ENCODE measurements at places on chromosomes 6 and 20.

GRCh38 chr6:14337152-14337551 lies 219.6 kb downstream of the CD83 start:
- DNase-seq, result no peak

DNA sequence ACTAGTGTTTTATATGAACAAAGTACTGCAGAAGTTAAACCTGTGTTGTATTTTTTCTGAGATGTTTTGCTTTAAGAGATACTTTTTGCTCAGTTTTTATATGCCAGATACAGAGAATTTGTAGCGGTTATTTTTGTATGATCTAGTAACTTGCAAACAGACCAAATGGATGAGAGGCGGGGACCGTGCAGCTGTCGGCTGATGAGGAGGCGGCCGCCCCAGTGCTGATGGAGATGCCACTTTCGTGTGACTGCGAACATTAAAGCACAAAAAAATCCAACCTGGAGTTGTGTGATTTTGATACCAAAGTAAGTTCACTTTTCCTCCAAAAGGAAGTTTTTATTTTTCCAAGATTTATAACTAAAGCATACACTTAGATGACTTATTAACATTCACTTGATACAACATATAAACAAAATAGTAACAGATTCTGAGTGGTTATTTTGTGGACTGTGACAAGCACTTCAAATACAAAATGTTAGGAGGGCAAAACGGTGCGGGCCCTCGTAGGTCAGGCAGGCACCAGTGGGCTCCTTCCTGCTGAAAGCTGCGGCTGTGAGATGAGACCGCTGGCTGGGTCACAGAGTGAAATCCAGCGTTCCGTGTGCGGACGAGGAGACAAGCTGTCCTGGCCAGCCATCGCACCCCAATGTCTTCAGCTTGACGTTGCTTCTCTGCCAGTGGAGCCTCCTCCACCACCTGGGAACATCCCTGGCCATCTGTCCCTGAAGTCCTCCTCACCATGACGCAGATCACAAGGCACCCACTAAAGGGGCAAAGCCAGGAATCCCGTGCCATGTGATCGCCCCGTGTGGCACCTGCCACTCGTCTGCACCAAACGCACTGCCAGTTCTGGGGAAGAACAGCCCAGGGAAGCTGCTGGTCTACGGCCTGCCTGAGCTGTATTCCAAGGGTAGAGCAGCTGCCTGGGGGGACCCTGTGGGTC lies 4.0 kb upstream of the OGFR start:
- no peak for DNase-seq

- no peak for DNase-seq
Observed at GRCh38 chr20:35968930-35969329, 540 bp downstream of the CNBD2 start.

DNA sequence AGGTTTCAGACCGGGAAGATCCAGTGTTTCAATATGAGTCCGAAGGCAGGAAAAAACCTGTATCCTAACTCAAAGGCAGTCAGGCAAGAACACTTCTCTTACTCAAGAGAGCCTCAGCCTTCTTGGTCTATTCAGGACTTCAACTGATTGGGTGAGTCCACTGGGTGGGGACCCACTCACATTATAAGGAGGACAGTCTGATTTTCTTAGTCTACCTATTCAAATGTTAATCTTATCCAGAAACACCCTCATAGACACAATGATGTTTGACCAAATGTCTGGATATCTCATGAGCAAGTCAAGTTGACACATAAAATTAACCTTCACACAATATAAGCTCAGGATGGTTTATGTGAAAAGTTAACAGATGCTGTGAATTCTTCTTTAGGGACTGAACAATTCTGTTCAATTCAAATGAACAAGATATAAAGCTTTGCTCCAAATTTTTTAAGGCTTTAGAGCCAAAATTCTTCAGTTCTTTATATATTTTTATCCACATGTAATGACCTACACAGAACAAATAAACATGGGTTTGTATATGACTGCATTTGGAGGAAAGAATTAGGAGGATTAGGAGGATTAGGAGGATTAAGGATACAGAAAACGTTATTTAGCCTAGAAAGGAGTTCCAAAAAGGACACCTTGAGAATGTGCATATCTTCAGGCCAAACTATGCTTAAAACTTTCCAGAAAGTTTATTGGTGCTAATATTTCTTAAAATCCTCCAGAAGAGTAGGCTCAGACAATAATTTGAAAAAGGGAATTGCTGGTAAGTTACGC lies 35.3 kb upstream of the LAMA2 start:
- no peak for DNase-seq

- DNase-seq, result no peak
Observed at GRCh38 chr20:62489932-62490263, 14.1 kb upstream of the GATA5 start.

DNA sequence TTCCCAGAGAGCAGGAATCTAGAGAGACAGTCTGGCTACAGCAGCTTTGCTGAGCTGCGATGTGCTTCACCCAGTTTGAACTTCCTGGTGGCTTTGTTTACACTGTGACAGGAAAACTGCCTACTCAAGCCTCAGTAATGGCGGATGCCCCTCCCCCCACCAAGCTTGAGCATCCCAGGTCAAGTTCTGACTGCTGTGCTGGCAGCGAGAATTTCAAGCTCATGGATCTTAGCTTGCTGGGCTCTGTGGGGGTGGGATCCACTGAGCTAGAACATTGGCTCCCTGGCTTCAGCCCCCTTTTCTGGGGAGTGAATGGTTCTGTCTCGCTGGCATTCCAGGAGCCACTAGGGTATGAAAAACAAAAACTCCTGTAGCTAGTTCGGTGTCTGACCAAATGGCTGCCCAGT lies 91.0 kb upstream of the ESR1 start:
- no peak for DNase-seq

- no peak for DNase-seq
Observed at GRCh38 chr6:87918461-87918941, 129.1 kb upstream of the SPACA1 start.

- no peak for DNase-seq
Observed at GRCh38 chr20:20531283-20531682, 163.4 kb downstream of the INSM1 start.

DNA sequence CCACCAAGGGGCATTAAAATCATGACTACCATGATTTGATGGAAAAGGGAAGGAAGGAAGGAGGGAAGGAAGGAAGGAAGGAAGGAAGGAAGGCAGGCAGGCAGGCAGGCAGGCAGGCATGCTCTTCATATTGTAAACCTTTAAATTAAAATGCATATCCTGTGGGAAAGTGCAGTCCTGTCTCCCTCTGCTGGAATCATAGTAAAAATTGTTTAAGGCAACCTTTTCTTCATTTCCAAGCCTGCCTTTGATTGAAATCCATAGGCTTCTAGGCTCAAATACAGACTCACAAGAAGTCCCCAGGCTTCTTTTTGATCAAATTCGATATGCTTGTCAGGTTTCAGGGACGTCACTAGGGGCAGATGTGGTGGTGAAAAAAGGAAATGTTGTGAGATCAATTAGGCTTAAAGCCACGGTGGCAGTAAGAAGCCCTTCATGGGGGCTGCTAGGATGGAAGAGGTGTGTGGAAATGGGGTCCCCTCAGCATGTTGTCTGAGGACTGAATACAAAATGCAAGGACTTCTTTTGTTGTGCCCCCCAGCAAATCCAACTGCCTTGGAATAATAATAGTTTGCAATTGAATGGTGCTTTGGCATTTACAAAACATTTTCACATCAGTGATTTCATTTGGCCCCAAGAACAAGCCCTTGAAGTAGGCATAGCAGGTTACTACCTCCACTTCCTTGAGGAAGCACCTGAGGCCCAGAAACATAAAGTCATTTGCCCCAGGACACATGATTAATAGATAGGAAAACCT lies 25.6 kb upstream of the GABRR1 start:
- no peak for DNase-seq

DNA sequence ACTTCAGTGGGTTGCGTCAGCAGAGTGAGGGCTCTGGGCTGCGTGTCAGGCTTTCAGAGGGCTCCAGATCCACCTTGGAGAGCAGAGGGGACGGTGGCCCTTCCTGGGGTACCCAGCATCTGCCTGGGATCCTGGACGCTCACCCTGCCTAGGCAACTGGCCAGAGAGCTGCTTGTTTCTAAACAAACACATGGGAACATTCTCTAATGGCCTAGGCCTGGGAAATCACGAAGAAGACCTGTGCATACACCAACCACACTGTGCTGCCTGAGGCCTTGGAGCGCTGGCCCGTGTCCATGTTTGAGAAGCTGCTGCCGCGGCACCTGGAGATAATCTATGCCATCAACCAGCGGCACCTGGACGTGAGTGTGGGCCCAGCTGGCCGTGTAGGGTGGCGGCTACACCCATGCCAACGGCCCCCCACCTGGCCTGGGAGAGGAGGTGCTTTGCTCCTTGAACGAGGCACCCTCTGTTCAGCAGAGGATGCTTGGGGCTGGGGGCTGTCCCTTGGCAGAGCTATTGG lies 32.2 kb downstream of the PYGB start:
- no peak for DNase-seq

- DNase-seq, result no peak
Observed at GRCh38 chr6:33794910-33795623, 6.1 kb upstream of the LEMD2 start.

GRCh38 chr6:133787122-133787521 lies 101.8 kb upstream of the TCF21 start:
- no peak for DNase-seq

DNA sequence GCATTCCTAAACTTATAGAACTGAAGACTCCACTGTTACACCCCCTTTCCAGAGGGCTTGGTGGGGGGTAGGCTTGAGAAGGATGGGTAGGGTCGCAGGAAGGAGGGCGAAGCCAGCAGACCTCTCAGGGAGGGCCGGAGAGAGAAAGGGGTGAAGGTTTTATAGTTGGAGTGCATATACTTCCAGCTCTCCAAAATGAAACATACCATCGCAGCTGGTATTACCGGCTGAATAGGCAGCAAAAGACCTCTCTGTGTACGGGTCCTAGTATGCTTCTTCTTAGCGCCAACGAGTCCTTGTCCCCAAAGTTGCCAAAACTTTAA lies 1.0 kb upstream of the VGLL2 start:
- no peak for DNase-seq

DNA sequence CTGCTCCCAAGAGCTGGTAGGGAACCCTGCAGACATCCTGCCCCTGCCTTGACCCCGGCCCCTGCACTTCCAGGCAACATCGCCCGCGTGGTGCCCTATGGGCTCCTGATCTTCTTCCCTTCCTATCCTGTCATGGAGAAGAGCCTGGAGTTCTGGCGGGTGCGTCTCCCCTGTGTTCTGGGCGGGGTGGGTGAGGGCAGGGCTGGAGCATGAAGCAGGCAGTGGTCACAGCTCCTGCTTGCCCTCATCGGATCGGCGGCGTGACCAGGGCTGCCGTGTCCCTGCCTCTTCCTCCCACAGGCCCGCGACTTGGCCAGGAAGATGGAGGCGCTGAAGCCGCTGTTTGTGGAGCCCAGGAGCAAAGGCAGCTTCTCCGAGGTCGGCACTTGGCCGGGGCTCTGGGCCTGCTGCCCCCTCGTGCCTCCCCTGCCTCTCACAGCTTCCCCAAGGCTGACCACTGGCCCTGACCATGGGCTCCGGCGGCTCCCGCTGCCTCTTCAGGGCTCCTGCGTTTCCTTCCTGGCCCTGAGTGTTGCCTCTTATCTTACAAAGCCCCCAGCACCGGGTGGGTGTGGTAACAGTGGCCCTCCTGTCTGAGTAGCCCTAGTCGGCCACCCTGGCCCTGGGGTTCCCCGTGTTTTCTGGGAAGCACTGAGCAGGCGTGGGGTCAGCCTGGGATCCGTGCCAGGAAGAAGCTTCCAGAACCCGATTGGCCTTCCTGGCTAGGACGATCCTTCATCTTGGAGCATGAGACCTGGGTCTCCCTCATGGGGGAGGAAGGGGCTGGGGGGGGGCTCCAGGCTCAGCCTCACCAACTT lies 8.0 kb upstream of the TNFRSF6B start:
- no peak for DNase-seq

DNA sequence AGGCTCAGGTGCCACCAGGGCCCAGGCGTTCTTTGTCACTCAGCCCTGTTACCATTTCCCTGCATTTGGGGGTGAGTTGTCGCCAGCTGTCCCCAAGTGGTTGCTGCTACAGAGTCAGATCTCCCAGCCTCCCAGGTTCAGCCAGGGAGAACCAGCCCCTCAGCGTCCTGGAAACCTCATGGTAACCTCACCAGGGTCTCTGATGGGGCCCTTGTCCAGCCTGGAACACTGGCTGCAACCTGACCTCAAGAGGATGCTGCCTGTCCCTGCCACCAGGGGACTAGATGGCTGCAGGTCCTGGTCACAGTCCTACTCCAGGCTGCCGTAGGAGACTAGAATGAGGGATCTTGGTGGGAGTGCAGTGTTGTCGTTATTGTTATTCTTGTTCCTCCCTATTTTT lies 228.3 kb upstream of the PDE10A start:
- DNase-seq, result no peak

- DNase-seq, result no peak
Observed at GRCh38 chr6:147624946-147625515, 116.5 kb downstream of the SAMD5 start.

GRCh38 chr6:2854396-2854982 lies 12.8 kb upstream of the SERPINB1 start:
- no peak for DNase-seq

DNA sequence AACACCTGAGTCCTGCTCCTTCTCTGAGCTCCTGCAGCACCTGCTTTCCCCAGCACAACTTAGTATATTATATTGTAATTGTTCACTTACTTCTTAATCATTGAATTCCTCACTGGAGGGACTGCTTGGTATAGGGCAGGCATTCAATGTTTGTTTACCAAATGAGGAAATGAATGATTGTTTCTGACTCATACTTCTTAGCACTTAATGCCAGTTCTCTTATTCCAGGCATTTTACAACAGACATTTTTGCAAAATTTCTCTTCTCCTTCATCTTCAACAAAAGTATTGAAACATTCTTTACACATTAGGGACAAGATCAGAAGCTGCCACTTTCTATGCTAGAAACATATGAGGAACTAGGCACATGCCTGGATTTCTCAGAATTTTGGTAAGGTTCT lies 119.4 kb downstream of the TBX18 start:
- no peak for DNase-seq

- DNase-seq, result no peak
Observed at GRCh38 chr20:48826883-48827771, 672 bp downstream of the PREX1 start.

DNA sequence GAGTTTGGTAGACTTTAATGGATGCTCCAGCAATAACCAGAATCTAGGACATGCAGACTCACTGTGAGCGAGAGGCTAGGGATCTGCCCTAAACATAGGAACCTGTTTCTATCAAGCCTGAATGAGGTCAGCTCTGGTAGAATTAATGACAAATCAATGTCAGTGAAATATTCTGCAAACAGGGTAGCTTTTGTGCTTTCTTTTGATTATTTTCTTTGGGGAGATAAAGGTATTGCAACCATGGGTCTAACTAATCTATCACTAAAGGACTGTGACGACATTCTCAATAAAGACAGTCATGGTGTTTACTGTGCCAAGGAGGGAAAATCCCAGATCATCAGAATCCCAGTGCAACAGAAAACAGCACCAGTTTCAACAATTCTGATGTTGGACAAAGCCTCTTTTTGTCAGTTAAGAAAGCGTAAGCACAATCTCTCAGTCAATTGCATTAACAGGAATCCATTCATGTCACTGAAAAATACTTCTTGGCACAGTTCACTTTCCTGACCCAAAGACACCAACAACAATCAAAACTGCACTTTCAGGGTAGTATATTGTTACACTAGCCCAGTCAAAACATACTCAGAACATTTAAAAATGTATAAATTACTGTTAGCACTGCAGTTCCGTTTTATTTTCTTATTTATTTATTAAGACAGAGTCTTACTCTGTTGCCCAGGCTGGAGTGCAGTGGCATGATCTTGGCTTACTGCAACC lies 36.8 kb upstream of the SMIM29 start:
- DNase-seq, result no peak

All from stimulated activated CD8-positive, alpha-beta memory T cell treated with anti-CD3 and anti-CD28 coated beads, Interleukin-2, amount 100 ng/mL, for 1 hour (primary cell).